IMR-90 (cell line): ENCODE measurements at places on chromosomes 12 and 14.
A peak's percentile ranks its signal among the peaks of the same experiment; 100 is the strongest.

- DNase-seq = no peak
These were observed 13.8 kb downstream of the FBRSL1 start for GRCh38 chr12:132503618-132504204.

DNA sequence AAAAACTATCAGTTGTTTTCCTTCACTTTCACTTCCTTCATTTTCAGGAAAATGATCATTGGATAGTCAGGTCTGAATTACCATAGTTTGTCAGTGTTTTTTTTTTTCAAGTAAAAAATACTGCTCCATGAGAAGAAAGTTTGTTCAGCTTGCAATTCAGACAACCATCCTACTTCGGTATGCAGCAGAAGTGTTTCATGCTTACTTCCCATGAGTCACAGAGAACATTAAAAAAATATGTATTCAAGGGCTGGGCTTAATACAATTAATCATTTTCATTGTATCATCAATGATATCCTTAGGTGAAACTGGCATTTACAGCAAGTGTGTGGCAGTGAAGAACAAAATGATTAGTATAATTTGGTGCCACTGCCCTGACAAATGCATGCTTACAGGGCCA lies 21.6 kb downstream of the PYM1 start:
- DNase-seq = peak; percentile 76

DNA sequence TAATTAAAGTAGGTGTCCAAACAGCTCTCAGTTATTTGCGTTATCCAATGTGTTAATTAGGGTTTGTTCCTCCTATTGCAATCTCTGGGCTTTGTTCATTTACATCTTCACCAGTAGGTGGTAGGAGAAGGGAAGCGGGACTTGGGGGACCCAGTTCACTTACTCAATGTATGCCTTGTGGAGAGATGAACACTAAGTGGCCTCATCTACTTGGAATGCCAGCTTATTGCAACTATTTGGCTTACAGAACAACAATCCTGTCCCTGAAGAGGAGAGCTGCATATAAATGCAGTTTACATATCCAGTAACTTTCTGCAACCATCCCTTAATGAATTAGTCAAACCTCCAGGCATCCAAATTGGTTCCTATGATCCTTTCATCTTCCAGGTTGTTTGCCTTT lies 417.1 kb upstream of the CCDC196 start:
- no peak for DNase-seq

DNA sequence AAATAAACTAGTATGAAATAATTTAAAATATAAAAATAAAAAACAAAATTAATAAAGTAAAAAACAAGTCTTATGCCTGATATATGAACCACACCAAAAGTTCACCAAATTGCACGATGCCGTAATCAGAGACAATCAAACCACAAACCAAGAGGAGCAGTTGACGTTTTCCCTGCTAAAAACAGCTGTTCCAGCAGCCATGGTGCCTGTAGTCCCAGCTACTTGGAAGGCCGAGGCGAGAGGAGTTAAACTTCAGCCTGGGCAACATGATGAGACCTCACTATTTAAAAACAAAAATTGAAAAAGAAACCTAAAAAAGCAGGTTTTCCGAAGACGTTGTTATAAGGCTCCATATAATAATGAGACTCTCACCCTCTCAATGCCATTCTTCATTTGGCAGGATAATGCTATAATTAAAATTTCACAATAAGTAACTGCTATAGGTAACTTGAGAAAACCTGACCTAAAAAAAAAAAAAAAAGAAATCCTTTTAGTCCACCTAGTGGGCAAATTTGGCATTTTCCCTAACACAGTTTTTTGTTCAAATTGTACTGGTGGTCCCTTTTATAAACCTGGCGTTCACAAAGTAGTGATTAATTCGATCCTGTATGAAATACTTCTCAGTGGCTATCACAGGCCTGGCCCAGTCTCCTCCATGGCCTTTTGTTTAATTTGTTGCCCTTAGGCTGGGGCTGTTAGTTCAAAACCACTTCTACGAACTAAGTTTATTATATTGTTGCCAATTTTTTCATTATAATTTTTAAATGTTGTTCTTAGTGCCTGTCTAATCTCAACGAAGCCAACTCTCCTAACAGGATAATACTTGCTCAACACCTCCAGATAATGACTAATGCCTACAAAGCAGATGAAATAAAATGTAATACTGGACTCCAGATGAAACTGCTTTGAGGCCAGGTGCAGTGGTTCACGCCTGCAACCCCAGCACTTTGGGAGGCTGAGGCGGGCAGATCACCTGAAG lies 62.1 kb downstream of the TNFAIP2 start:
- peak; percentile 38 for DNase-seq
